HCT116 (cell line): ENCODE measurements at places on chromosomes 6 and 20. TPM values are rescaled to one million over a fixed set of nuclear protein-coding genes. Genes with fewer than 3 reads are reported as not detected.
A peak's percentile ranks its signal among the peaks of the same experiment; 100 is the strongest.

Gene GTSF1L
- not detected for total RNA-seq

DNA sequence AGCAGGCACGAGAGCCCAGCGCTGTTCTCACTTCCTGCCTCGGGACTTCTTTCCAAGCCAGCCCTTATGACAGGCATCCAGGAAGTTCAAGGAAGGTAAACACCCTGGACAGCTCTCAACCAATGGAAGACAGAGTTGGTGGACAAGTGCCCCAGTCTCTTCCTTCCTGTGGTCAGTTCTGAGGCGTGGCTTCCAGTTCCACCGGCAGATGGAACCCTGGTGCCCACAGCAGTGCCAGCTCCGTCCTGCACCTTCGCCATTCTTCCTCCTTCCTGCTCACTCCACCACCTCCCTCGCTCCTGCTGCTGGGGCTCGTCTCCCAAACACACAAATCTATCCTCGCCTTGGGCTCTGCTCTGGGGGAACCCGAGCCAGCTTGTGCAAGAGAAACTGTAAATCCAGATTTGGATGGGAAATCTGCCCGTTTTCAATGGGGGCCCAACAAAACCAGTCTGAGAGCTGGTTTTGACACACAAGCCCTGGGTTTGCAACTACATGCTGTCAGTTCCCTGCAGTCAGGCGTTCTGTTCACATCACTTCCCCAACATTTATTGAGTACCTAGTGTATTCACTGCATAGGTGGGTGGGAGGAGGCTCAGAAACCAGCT is 162.7 kb downstream of the GRM4 start:
- DNase-seq, result peak; percentile 79

GRCh38 chr20:40986774-40987173 is 41.8 kb upstream of the TOP1 start:
- DNase-seq, result no peak

- no peak for DNase-seq
These were observed 98.6 kb upstream of the NEDD9 start for GRCh38 chr6:11331111-11331510.

- DNase-seq, result no peak
These were observed 81.0 kb downstream of the ATRN start for GRCh38 chr20:3551681-3552434.

DNA sequence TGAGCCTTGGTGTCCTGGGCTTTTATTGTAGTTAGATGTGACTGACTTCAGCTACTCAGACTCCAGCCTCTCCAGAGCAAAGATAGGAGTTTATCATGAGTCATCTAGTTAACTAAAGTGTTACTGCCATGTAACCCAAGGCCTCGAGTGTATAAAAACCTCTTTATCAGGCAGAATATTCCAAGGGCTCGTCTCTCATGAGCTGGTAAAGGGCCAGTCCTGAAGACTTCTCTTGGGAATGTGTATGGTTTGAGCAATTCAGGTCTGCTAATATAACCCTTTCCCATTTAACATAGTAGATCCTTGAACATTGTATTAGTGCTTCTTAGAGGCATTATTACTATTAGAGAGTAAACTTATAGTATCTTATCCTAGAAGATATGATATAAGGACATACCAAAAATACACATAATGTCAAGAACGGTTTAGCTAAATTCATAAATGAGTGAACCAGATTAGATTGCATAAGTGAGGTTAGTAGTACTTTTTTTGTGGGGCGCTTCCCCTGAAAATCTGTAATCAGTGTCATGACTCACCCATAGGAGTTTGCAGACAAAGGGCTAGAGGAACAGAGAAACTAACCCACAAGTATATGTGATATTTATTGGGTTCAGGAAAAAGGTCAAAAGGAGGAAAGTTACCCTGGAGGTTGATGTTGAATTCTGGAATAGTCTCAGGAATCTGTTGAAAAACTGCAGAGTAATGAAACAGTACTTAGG is 16.0 kb downstream of the DSE start:
- peak; percentile 49 for DNase-seq

DNA sequence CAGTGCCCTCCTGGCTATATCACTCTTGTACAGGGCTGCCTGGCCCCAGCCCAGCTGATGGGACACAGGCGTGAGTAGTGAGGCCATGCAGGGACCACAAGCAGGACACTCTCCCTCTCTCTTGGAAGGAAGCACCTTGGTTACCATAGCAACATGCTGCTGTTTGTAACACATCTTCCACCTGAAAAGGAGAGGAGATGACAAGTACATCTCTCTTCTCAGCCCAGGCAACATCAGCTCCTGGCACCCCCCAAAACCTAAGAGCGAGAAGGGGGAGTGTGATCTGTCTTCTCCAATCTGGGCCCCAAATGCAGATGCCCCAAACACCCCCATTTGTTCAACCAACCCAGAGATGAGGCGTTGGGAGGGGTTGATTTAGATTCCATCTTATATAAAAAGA is 49.9 kb downstream of the KCNB1 start:
- DNase-seq, result no peak

DNA sequence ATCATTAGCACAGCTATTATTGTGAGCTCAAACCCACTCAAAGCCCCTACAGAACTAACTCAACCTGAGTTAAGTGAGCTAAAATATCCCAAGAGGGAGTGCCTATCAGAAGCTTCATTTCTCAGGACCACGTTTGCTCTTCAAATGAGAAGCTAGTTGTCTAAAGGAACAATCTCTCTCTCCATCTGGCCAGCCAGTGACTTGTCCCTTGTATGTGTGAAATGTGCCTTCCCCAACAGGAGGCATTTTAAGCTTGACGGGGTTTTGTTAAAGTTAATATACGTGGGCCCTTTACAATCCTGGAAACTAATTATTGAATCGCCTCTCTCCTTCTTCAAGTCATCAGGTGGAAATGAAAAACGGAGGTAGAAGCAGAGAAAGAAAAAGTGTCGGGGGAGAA is 62.0 kb downstream of the TRERF1 start:
- no peak for DNase-seq
